ENCODE measurements at places on chromosomes 5 and 9.

GRCh38 chr9:9920425-9921060 lies 692.3 kb downstream of the PTPRD start:
- DNase-seq, result no peak

DNA sequence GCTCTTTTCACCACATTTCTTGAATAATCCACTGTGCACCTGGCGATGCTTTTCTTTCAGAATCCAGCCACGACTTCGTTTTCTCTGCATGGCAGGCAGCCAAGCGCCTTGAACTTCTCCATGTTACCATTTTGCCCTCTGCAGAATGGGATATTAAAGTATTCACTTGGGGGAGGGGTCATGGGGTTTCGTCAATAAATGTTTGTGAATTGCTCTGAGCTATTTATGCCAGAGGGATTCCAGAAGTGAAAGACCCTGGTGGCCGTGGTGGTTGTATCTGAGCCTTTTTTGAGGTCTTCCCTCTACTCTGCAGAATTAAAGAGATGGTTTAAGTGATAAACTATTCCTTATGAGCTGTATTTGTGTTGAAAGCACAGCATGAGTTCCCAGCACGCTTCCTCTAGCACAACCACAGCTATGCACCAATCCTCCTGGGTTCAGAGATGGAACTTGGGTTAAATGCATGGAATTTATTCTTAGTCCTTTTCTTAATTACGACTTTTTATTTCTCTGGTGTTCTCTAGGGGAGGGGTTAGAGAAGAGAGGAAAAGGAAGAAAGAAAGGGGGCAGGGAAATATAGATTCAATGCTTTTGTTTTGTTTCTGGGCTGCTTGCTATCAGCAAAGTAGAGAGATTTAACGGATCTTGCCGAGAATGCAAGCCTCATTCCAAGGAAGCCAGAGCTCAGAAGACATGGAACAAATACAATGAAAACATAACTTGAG lies 478.2 kb upstream of the TNC start:
- DNase-seq, result no peak

DNA sequence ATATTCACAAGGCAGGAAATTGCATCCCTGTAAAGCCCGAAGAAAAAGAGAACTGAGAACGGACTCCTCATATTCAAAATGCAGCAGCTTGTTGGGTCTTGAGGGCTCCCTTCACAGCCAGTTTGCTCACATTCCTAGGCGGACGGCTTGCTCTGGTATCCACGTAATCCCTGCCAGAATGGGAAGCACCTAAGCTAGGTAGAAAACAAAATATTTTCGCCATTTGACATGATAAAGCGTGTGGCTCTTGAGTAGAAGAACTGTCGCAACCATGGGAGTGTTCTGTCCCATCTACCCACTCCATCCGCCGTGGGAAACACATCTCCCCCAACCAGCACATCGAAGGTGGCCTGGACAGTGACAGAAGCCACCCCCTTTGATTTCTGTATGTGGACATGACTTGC lies 183.1 kb downstream of the GAS1 start:
- no peak for DNase-seq

DNA sequence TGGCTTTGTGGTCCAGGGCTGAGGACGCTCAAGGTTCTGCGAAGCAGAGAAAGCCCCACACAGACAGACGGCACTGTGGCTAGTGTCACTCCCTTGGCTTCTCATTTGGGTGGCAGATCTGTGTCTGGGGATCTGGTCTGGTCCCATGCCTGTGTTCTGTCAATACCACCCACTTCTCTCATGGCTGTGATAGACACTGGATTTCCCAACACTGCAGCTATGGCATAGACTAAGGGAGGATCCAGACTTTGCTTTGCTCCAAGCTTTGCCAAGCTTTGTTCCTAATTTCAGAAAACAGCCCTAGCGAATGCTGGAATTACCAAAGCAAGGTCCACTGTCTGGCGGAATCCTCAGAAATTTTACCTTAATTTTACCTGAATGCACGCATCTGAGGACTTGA lies 62.1 kb downstream of the GADD45G start:
- no peak for DNase-seq

DNA sequence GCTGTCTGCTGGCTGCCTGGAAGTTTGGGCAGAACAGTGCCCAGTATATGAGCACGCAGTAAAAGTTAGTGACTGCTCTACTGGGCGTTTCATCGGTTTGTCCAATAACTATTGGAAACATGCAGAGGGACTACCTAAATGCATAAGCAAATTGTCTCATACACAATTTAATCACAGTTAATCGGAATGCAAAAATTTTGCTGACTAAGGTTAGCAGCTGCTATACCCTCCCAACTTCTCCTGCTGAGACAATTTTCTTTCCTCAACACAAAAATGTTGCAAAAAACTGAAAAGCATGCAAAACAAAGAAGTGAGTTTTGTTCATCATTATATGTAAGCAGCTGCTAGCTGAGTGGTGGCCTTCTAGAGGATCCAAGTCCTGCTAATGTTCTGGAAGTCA lies 327.5 kb downstream of the SEMA5A start:
- no peak for DNase-seq

GRCh38 chr9:94951324-94952135 lies 225.0 kb downstream of the AOPEP start:
- peak; percentile 42 for DNase-seq

DNA sequence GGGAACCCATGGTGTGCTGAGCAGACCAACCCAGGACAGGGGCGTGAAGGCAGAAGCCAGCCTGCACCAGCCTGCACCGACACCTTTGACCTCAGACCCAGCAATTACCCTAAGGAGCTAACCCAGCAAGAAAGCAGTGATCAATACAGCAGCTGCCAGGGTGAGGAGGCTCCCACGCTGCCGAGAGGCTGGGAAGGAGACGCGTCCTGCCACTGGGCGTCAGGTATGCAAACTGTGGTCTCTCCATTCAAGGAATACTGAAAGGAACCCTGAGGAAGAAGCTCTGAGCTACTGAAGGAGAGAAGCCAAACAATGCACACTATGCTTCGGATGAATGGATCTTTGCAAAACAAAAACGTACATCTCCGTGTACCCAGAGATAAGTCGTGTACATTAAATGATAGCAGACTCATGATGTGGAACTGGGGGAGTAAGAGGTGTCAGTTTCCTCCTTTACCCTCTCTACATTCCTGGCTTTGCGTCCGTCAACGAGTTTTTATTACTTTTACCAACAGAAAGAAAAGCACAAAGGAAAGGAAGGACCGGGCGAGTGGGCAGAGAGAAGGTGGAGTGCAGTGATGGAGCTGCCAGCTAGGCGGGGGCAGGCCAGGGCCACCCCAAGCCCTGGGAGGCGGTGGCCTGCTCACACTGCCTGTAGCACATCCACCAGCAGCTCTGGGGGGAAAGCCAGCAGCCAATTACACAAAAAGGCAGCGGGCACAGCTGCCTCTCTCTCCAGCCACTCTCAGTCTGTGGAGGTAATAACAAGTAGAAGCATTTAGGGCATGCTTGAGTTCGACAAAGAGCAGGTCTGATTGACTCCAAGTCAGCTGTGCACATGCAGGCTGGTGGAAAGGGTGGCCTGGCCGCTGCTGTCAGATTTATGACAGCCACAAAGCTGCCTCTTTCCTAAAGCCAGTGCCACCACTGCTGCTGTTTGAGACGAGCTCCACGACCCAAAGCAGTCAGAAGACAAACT lies 29.3 kb downstream of the RASGEF1C start:
- no peak for DNase-seq

Measured in activated CD4-positive, alpha-beta T cell treated with anti-CD3 and anti-CD28 coated beads, Interleukin-10, Interleukin-2, amounts not matched to agents 100 ng/mL and 50 ng/mL, durations not matched to agents 16 hours and 8 hours (primary cell).